ENCODE measurements at places on chromosomes 7 and 10. TPM values are rescaled to one million over a fixed set of nuclear protein-coding genes. Genes with fewer than 3 reads are reported as not detected.

Gene CACNA2D1
- 3.9 TPM for total RNA-seq

Gene ASB10
- not detected for total RNA-seq

Gene SLC39A12
- total RNA-seq, result 0.09 TPM

Gene SYCE1
- not detected for total RNA-seq

Gene HMX3
- not detected for total RNA-seq

Gene SYPL1
- total RNA-seq, result 80.8 TPM

Gene PGAM2
- 0.84 TPM for total RNA-seq

Gene ERVW-1
- not detected for total RNA-seq

Gene IKZF1
- total RNA-seq, result 14.9 TPM

Gene NXPH1
- total RNA-seq, result not detected

Gene ITIH5
- 5.0 TPM for total RNA-seq

Gene GFRA1
- 4.1 TPM for total RNA-seq

Gene CYP3A5
- total RNA-seq, result 73.8 TPM

Gene GCK
- total RNA-seq, result not detected
